ENCODE measurements at places on chromosomes 7 and 10. TPM values are rescaled to one million over a fixed set of nuclear protein-coding genes. Genes with fewer than 3 reads are reported as not detected.

HBP1 gene
- total RNA-seq = 127 TPM

ZNF800 gene
- 27.1 TPM for total RNA-seq

TECPR1 gene
- 18.4 TPM for total RNA-seq

IL15RA gene
- 11.2 TPM for total RNA-seq

DNA2 gene
- total RNA-seq = 2.8 TPM

ZPBP gene
- total RNA-seq = not detected

SPDYE9 gene
- not detected for total RNA-seq

MEPCE gene
- total RNA-seq = 26.9 TPM

PLPP4 gene
- total RNA-seq = 5.5 TPM

VWC2 gene
- total RNA-seq = not detected

SNCG gene
- 3.9 TPM for total RNA-seq

VSTM4 gene
- total RNA-seq = 1.3 TPM

DNAH11 gene
- total RNA-seq = not detected

FGL2 gene
- 0.14 TPM for total RNA-seq

SMNDC1 gene
- total RNA-seq = 6.8 TPM

GIMAP2 gene
- total RNA-seq = 0.66 TPM

COL1A2 gene
- 2,752 TPM for total RNA-seq

MACROH2A2 gene
- 1.3 TPM for total RNA-seq

CFAP70 gene
- total RNA-seq = 0.44 TPM

MPP7 gene
- 0.14 TPM for total RNA-seq
